Uterus (tissue), 4 donors: ENCODE measurements at places on chromosomes 12 and 14. TPM values are rescaled to one million over a fixed set of nuclear protein-coding genes. Genes with fewer than 3 reads are reported as not detected.
A peak's percentile ranks its signal among the peaks of the same experiment; 100 is the strongest.

GRCh38 chr12:68162374-68162773 is 2.8 kb upstream of the IFNG start:
- no peak for DNase-seq

- DNase-seq: peak; percentile 54
Observed at GRCh38 chr14:35369701-35370191, 34.8 kb downstream of the NFKBIA start.

AMDHD1 gene
- total RNA-seq: 0.26 TPM

LMNTD1 gene
- total RNA-seq: 6.6 TPM

TAS2R46 gene
- total RNA-seq: not detected

DNA sequence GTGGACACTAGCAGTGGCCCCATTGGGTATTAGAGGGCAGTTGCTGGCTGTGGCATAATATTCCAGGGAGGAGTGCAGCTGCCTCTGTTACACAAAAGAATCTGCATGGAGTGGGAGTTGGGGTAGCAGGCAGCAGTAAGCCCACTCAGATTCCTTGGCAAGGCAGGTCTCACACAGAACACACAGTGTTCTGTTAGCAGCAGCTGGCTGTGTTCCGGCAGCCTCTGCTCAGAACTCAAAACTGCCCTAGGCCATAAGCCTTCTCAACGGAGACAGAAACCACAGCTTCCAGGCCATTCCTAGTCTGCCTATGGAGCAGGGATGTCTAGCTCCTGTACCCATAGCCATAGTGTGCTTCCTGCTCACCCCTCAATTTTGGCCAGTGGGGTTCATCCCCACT is 1085.4 kb downstream of the SLC6A15 start:
- DNase-seq: no peak

DNA sequence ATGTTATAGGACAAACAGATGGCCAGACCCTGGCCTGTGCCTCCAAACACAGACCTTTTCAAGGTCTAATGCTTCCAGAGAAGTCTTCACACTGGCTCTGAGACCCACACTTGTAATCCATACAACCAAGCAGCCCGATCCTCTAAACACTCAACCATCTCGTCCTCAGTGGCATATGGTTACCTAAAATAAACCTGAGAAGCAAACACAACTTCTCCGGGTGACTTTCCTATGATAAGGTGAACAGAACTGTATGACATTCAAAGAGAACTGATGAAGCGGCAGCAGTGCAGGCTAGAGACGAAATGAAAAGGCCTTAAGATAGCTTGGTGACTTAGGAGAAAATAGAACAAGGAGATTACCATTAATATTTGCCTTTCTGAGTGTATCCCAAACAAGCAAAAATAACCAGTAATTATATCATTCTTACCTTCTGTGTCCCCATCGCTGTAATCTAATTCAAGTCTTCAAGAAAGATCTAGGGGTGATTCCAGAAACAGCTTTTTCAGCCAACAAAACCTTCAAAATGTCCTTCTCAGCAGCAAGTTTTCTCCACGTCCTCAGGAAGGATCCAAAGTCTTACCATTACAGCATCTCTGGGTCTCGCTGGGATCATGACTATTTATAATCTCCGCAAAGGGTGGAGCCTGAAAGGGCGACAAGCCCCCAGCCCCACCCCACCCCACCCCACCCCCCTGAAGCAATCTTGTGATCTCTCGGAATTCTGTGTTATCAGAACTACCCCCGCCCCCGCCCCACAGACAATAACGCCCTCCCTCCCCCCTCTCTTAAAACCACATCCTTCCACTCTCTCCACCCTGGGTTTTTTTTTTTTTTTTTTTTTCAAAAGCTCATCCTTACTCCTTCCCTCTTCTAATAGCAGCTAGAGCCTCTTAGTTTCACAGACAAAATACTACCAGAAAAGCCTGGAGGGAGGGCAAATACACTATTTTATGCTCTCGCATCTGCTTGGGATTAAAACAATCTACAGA is at the start of gene SLC2A3:
Gene SLC2A3, minus strand, starts transcription at position 598 of the 992 bp plus-strand sequence. Its CDS starts 153 bp downstream, at position 445.
- peak; percentile 64 for DNase-seq

DCTN2 gene
- total RNA-seq: 175 TPM

SERPINA5 gene
- 4.1 TPM for total RNA-seq

DNA sequence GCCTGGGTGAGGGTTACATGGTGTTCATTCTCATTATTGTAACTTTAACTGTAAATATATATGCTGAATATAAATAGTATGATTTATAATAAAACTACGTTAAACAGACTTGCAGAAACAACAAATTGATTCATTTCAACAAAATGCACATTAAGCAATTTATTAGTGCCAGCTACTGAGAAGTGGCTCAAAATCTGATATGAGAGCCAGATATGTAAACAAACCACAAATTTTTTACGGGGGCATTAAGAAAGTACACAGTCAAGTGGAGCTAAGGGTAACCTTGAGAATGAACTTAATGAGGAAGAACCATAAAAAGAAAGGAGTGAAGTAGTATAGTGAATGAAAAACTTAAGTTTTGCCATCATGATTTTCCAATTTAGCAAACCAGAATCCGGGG is 40.3 kb downstream of the CEP128 start:
- DNase-seq: no peak
